ENCODE measurements at places on chromosomes 7 and 10.

GRCh38 chr7:107932805-107933204, 41.8 kb downstream of the DLD start:
- no peak for DNase-seq

GRCh38 chr7:30795161-30795948, 24.1 kb downstream of the MINDY4 start:
- no peak for DNase-seq

- no peak for DNase-seq
These were observed 94.7 kb downstream of the SORBS1 start for GRCh38 chr10:95466436-95466835.

- DNase-seq, result no peak
These were observed 42.6 kb upstream of the ZC3HAV1 start for GRCh38 chr7:139152149-139152548.

- no peak for DNase-seq
These were observed 50.8 kb downstream of the GRB10 start for GRCh38 chr7:50731703-50732582.

GRCh38 chr10:74027702-74028101, 29.8 kb downstream of the VCL start:
- no peak for DNase-seq

GRCh38 chr7:140562926-140563481, 77.6 kb downstream of the DENND2A start:
- no peak for DNase-seq

GRCh38 chr10:30456266-30456665, 22.3 kb downstream of the MAP3K8 start:
- no peak for DNase-seq

GRCh38 chr10:125296598-125296997, 136.2 kb upstream of the CTBP2 start:
- DNase-seq, result peak; percentile 2

- DNase-seq, result no peak
These were observed 84.2 kb downstream of the SEMA3A start for GRCh38 chr7:84110400-84110799.

DNA sequence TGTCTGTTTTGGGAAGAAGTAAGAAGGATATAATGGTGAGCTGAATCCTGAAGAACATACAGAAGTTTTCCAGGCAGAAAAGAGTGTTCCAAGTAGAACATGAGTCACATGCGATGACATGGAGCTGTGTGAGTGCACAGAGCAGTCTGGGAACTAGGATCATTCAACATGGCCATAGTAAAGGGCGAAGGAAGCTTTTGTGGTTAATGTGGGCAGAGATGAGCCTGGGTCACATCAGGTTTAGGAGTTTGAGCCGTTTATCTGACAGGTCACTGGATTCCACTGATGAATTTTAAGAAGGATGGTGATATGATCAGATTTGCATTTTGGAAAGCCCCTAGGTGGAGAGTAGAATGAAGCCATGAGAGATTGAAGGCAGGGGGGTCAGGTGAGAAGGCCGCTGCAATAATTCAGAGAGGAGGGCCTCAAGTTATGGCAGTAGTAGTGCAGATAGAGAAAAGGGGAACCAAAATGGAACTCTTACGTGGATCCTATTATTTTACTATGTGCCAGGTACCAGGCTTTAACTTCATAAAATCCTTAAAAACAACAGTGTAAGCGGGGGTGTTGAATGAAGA, 171.3 kb downstream of the RNLS start:
- DNase-seq, result no peak

DNA sequence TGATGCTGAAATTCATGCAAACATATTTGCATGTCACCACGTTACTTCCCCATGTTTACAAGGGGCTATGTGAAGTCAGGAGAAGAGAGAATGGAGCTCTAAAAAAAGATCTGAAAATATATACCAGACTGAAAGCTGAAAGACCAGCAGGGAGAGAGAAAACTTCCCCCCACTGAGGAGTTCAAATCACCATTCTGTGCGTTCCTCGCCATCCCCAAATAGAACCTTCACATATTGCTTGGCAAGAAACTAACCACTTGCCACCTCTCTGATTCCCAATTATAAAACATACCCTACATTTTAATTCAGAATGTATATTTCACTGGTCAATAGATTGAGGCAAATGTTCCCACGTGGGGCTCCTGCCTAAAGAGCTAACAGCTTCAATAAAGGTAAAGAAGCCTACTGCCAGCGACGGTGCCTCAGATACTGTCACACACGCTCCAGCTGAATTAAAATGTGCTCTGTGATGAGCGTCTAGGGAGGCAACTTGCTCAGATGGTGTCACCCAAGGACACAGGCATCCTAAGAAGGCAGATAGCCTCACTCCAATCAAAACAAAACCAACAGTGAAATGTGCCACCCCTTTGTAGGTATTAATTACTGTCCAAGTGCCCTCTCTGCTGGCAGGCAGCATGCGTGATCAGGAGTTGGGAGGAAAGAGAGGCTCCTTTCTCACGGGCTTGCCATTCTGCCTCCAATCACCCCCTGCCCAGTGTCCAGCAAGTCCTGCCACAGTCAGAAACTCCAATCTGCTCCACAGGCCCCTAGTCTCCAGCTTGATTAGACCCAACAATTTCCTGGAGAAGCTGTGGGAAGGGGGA, 298.2 kb downstream of the GRID1 start:
- DNase-seq, result no peak

- no peak for DNase-seq
These were observed 21.8 kb downstream of the KCP start for GRCh38 chr7:128888756-128889095.

- no peak for DNase-seq
These were observed 15.8 kb upstream of the AGMO start for GRCh38 chr7:15577600-15577999.

- DNase-seq, result no peak
These were observed 15.0 kb downstream of the CDHR3 start for GRCh38 chr7:105978035-105978434.

DNA sequence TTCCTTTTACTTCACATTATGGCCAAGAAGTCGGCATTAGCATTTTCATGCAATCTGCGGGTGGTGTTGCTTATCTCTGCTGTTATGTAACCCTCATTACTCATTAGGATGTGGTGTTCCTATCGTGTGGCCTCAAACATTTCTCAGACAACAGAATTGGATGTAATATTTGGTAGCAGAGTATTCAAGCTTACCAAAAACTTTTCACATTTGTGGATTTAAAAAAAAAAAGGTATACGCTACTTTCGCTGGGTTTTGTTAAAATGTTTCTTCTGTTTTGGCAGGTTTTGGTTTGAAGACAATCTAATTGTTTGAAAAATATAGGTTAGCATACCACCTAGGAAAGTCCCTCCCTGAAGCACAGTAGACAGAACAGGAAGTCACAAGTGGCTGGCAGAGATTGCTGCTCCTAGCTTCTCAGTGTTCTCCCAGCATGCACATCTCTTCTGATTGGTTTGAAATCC, 128.8 kb downstream of the GATA3 start:
- no peak for DNase-seq

All from HTR-8/SVneo (cell line).